NCI-H1694 treated with DMSO at 0.1 percent for 48 hours (cell line): ENCODE measurements at places on chromosomes 12 and 14.

- no peak for DNase-seq
Measured at GRCh38 chr12:54134395-54134794, 54.4 kb downstream of the SMUG1 start.

DNA sequence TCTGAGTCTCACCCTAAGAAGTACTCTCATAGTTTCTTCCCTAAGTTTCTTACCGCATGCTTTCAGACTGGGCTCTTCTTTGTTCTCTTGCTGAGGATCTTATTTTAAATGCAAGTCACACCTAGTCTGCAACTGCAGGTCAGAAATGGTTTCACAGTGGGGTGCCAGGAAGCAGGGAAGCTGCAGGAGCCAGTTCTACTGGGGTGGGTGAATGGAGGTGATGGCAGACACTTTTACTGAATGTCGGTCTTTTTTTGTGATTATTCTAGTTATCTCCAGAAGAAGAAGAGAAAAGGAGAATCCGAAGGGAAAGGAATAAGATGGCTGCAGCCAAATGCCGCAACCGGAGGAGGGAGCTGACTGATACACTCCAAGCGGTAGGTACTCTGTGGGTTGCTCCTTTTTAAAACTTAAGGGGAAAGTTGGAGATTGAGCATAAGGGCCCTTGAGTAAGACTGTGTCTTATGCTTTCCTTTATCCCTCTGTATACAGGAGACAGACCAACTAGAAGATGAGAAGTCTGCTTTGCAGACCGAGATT is 1.7 kb downstream of the FOS start:
- no peak for DNase-seq

GRCh38 chr14:51529736-51530135 is 122.0 kb upstream of the FRMD6 start:
- peak; percentile 69 for DNase-seq

GRCh38 chr14:95449131-95449530 is 67.3 kb downstream of the SYNE3 start:
- DNase-seq, result no peak

DNA sequence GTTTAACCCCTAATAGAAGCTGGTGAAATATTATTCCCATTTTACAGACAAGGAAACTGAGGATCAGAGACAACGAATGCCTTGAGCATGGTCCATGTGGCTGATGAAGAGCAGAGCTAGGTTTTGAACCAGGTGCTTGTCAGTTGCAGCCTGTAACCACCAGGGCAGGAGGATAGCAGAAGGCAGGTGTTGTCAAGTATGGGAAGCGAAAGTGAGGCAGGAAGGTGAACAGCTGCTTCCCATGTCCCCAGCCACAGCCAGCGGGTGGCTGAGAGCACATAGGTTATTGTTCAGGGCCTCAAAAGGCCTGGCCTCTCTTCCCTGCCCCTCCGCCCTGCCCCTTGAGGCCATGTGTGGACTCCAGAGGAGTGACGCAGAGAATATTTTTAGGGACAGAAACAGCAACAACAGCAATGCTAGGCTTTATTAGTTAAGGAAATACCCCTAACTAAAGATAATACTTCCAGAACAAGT is 39.6 kb downstream of the IQSEC3 start:
- no peak for DNase-seq

DNA sequence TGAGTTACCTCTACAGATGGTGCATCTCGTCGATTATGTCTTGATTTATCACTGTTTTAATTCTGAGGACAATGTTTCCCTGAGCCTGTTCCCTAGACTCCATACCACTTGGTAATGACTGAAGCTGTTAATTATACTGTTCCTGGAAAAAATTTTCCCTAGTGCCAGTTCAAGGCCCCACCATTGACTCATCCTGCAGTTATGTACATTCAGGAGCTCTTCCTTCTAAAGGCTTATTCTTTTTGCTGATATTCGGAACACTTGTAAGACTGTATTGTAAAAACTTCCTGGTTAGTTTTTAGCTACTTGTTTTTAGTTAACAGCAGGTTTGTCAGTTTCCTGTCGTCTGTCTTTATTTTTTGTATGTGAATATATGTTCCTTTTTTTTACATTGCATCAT is 30.4 kb upstream of the PPP2R5E start:
- no peak for DNase-seq

GRCh38 chr12:131605304-131605829 is 105.5 kb upstream of the SFSWAP start:
- DNase-seq, result no peak

- no peak for DNase-seq
Measured at GRCh38 chr12:92147491-92147890, 1.8 kb upstream of the BTG1 start.

GRCh38 chr12:57813111-57813970 is 5.2 kb downstream of the AVIL start:
- no peak for DNase-seq

- DNase-seq, result peak; percentile 95
Measured at GRCh38 chr12:6423267-6424007, 21.3 kb upstream of the CD27 start.

DNA sequence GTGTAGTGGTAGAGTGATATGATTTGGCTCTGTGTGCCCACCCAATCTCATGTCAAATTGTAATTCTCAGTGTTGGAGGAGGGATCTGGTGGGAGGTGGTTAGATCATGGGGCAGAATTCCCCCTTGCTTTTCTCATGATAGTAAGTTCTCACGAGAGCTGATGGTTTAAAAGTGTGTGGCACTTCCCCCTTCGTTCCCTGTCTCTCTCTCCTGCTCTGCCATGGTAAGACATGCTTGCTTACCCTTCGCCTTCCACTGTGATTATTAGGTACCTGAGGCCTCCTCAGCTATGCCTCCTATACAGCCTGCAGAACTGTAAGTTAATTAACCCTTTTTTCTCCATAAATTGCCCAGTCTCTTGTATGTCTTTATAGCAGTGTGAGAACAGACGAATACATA is 115.7 kb upstream of the FUT8 start:
- no peak for DNase-seq

DNA sequence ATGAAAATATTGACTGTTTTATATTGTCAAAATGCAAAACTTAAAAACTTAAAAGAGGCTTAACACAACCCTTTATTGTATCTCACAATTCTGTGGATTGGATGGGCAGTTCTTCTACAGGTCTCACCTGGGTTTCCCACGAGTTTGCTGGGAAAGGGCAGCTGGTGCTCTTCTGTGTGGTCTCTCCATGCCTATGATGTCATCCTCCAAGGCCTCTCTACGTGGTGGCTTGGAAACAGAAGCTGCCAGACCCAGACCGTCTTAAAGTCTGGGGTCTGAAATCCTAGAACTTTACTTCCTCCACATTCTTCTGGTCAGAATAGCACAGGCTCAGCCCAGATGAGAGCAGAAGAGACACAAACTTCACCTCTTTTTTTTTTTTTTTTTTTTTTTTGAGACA is 36.5 kb upstream of the KICS2 start:
- no peak for DNase-seq

GRCh38 chr12:107560899-107561285 is 124.7 kb upstream of the PWP1 start:
- no peak for DNase-seq

GRCh38 chr14:89648510-89648909 is 231.5 kb upstream of the FOXN3 start:
- DNase-seq, result no peak

DNA sequence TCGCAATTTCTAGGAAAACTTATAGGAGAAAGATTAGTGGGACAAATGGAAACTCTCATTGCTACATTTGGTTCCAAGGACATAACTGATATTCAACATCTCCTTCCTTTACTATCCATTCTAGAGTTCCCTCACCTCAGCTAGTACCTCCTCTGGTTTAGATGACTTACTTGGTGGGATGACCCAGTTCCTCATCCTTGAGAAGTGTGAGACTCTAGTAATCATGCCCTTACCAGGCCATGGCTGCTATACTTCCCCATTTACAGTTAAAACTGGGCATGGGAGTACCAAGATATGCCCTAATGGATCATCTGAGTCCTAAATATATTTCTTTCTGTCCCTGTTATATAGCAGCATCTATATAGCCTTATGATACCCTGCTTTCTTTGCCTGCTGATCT is 58.1 kb downstream of the IFT81 start:
- no peak for DNase-seq

GRCh38 chr14:74223016-74223415 is 16.2 kb upstream of the VSX2 start:
- no peak for DNase-seq

- DNase-seq, result peak; percentile 49
Measured at GRCh38 chr12:98653866-98654493, 8.9 kb downstream of the APAF1 start.
